ENCODE measurements at places on chromosomes 4 and X.

- DNase-seq: no peak
These were observed 154.9 kb upstream of the NUDT6 start for GRCh38 chr4:123077330-123077729.

DNA sequence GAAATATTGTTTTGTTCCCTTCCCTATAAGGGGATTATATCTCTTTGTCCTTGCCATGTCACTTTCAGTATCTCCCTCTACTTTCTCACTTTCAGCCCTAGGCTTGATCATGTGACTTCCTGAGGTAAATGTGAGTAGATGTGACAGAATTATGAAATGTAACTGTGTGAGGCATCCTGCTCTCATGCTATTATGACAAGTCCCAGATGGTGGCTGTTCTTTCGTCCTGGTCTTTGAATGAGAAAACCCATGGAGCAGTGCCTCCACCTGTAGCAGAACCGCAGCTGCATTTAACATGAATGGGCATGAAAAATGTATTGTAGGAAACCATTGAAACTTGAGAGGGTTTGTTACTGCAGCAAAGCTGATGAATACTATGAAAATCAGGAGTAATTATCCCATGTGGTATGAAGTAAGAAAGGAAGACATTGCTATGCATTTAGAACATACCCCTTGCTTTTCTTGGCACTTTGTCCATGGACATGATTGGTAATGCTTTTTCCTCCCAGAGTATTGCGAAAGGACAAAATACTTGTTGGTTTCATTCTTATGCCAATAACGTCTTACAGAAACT is 202.2 kb upstream of the GPRIN3 start:
- DNase-seq: no peak

DNA sequence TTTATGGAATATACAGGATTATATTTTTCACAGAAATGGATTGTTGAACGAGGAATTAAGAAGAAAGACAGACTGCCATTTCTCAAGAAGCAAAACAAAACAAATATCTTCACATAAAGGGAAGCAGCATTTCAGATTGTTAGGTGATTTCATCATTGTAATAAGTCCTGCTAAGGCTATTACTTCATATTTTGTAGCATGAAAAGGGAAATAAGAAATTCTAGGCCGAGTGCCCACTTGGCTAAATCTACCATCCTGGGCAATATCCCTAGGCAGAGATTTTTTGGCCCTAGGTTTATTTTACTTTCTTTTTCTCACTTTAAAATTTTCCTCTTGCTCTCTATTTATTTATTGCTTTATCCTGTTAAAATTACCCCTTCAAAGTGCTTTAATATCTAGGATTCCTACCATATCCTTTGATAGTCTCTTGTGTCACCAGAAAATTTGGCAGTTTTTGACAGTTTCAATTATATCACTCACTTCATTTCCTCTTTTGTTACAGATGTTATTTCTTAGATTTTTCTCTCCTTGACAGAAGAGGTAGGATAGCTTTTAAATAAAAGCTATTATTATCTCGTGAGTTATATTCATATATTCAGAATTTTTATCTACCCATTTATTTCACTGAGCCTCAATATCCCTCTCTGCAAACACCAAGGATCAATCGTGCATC is 142.3 kb downstream of the PDGFC start:
- DNase-seq: no peak

DNA sequence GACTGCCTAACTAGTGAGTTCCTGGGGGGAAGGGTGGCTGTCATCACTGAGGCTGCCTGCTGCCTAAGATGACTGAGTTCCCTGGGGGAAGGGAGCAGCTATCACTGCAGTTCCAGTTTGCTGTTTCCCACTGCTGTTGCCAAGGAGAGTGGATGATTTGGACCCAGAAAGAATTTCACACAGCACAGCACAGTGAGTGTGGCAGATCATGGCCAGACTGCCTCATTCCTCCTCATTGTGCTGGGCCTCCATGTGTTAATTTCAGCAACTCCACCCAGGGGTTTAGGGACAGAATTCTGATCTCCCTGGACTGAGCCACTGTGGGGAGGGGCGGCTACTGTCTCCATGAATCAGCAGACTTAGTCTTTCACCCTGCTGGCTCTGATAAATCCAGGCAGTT is 125.0 kb downstream of the TEX13C start:
- DNase-seq: no peak

- DNase-seq: no peak
These were observed 313.3 kb upstream of the ACTRT1 start for GRCh38 chrX:128365492-128365891.

DNA sequence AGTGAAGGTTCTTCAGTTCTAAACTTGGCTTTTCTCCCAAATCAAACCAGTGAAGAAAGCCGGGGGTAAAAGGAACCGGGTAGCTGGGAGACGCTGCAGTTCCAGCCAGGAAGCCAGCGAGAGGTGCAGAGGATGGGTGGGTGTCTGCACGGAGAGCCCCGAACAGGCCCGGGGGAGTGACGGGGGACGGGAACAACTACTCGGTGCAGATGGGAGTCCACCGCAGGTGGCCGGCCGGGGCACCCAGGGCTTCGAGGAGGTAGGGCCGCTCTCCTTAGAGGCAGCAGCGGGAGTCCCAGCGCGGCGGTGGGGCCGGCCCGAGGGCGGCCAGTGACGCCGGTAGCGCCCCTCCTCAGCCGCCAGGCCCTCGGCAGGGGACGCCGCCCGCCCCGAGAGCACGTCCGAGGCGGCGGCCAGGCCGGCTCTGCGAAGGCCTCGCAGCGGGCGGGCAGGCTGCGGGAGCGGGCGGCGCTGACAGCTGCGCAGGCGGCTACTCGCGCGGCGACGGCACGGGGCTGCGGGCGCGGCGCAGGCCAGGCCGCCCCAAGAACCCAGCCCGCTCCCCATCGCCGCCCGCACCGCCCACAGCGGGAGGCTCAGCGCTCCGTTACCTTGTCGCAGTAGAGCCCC is 449 bp downstream of the FBXL5 start:
- DNase-seq: peak; percentile 45

- DNase-seq: no peak
These were observed 57.6 kb downstream of the PROM1 start for GRCh38 chr4:16026160-16026761.

GRCh38 chr4:182301736-182302135 is 58.5 kb downstream of the TENM3 start:
- no peak for DNase-seq

- no peak for DNase-seq
These were observed 56.9 kb downstream of the GABRB1 start for GRCh38 chr4:47088298-47088697.

DNA sequence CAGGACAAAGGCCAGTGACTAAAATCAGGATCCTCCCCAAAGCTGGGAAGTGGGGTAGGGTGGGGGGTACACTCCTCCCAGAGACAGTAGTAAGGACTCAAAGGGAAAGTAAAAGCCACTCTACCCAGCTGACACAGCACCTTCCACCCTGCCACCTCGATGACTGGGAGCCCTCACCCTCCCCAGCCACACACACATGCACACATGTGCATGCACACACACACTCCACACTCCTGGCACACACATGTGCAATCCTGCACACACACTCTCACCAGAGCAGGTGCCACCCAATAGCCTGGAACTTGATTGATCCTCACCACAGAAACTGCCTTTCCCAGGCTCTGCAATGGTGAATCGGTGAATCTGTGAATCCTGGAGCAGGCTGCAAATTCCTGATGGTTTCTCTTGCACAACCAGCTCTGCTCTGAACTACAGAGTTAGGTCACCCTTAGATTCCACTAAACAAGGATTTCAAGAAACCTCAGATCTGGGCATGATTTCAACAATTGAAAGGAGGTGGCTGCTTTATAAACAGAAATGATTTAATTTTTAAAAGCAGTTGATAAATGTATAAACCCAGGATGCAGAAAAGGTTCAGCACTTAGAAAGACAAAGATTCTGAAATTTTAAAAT is 21.5 kb downstream of the AMOT start:
- no peak for DNase-seq

- DNase-seq: no peak
These were observed 425.7 kb downstream of the PABPC4L start for GRCh38 chr4:133775881-133776280.

DNA sequence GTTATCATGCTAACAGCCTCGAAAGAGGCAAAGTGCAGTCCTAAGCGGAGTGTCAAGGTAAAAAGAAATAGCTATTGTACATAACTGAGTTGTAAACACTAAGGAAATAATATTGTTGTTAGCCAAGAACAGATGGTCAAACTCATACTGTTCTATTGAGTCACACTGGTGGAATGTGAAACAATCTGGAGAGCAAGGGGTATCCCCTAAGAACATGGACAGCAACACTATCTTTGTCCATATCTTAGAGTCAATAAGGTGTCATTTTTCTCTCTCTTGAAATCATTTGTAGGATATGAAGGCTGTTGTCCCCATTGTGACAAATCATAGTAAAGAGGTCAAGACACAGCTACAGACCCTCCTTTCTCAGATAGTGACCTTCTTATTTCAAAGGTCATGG is 4.5 kb upstream of the PDGFC start:
- no peak for DNase-seq

DNA sequence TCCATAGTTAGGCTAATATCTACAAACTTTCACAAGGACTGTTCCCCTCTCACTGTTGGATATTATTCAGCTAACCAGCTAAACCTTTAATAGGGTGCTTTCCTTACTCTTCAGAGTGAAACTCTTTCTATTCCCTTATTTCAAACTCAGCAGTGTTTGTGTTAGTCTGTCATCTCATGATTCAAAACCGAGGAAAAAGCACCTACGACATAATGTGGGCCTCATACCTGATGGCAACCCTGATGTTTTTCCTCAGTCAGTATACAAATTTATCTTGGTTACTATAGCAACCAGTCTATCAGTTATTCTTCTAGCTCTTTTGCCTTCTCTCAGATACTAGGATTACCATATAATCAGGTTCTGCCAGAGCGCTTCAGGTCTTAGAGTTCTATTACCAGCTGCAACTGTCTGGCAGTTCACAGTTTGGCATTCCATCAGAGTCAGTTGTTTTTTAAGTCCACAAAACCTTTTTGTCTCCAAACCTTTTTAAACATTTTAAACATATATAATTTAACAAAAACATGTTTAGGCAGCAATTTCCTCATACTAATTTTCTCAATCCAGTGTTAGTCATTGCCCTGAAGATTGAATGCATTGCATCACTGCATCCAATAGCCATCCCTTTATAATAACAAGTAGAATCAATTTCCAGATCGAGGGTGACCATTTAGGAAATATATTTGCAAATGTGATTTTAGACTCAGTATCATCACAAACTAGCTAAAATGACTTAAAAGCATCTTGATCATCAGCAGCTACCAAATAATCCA is 7.4 kb downstream of the WDR44 start:
- DNase-seq: no peak

DNA sequence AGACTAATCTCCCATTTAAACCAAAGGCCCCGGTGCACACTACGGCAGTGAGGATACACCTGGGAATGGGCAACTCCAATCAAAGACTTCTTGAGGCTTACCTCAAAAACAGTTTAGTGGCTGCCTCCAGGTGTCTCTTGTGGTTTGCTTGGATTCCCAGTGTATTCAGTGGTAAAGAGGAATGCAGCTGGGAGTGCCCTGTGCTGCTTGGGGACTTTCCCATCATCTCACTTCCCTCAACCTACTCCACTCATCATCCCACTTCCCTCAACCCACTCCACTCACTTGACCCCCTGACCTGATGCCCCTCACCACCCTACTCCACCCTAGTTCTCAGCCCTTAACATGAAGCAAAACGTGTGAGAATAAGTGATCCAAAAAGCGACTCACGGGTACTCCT is 177.3 kb upstream of the ETNPPL start:
- no peak for DNase-seq

DNA sequence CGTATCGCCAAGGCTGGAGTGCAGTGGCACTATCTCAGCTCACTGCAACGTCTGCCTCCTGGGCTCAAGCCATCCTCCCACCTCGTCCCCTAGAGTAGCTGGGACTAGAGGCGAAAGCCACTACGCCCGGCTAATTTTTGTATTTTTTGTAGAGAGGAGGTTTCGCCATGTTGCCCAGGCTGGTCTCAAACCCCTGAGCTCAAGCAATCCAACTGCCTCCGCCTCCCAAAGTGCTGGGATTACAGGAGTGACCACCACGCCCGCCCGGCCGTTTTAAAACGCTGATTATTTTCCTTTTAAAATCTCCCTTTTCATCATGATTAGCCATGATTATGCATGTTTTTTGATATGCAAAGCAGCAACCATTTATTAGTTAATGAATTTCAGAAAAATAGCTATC is 2.2 kb downstream of the N4BP2 start:
- no peak for DNase-seq

GRCh38 chr4:176539785-176540175 is 220.0 kb downstream of the SPCS3 start:
- DNase-seq: no peak

GRCh38 chrX:46681849-46682248 is 77.1 kb downstream of the SLC9A7 start:
- DNase-seq: no peak

DNA sequence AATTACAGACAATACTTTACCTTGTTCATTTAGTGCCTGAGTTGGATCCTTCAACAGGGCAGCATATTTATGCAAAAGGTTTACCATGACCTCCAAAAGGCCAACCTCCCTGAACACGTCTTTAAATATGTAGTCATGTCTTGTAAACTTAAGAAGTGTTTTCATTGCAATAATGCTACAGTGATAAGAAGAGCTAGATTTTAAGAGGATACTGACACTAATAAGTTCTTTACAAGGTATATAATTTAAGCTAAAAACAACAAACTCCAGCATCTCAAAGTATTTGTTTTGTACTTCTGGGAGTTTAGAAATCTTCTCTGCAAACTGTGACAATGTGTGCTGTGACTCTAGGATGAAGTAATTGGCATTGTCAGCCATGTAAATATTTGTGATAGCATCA is 145.4 kb downstream of the WDFY3 start:
- DNase-seq: no peak

GRCh38 chr4:173573286-173573685 is 43.3 kb upstream of the HAND2 start:
- no peak for DNase-seq

GRCh38 chr4:128718768-128719167 is 90.7 kb upstream of the JADE1 start:
- no peak for DNase-seq

- DNase-seq: no peak
These were observed 51.6 kb downstream of the RTL5 start for GRCh38 chrX:72080150-72080549.

DNA sequence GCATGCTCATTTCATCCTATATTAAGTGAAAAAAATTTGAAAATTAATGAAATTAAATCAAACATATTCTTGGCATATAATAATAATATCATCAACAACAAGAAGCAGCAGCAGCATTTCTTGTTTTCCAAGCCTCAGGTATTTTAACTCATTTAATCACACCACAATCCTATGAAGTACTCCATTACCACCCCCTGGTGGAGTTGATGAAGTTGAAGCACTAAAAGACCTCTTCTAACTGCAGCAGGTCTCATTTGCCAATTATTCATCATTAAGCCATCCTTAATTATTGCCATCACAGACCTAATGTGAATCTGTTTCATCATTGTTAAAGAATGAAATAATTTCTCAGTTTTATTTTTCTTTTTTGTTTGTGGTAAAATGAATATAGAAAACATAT is 801.4 kb upstream of the GRID2 start:
- no peak for DNase-seq

Data from T1000 (cell line).